ENCODE measurements at places on chromosomes 4 and X. TPM values are rescaled to one million over a fixed set of nuclear protein-coding genes. Genes with fewer than 3 reads are reported as not detected.

GRCh38 chr4:24770032-24770584 is 25.3 kb upstream of the SOD3 start:
- DNase-seq, result peak; percentile 24
- no peak overlapping the region for H3K27ac ChIP-seq
- no peak overlapping the region for H3K4me3 ChIP-seq
- H3K36me3 ChIP-seq, result no peaks in the 10 kb centered on the region

DNA sequence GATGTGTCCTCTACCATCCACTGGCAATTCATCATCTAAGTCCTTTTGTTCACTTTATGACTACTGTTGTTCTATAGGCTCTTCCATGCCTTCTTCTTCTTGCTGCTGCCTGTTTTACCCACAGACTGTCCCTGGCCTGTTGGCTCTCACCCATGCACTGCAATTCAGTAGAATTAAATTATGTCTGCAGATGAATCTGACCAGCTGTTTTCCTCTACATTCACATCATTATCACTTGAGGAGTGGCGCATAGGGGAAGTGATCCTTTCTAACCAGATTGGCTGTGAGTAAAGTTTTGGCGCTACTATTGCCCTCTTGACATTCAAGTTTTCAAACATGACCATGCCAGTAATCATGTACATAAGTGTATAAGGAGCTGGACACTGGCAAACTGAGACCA is 91.7 kb downstream of the FRMPD4 start:
- no peak overlapping the region for H3K4me3 ChIP-seq
- no peak for DNase-seq
- no peak overlapping the region for H3K27ac ChIP-seq
- no peaks in the 10 kb centered on the region for H3K4me1 ChIP-seq
- H3K27me3 ChIP-seq, result no peaks in the 10 kb centered on the region

- H3K27ac ChIP-seq, result no peak overlapping the region
- peaks cover 98% of the 10 kb centered on the region for H3K27me3 ChIP-seq
- H3K4me1 ChIP-seq, result peaks cover 19% of the 10 kb centered on the region
These were observed 33.9 kb downstream of the CPLX1 start for GRCh38 chr4:791898-792625.

- no peaks in the 10 kb centered on the region for H3K27me3 ChIP-seq
- H3K27ac ChIP-seq, result no peak within 1 kb of the TSS
- no peaks in the 10 kb centered on the region for H3K4me1 ChIP-seq
- H3K36me3 ChIP-seq, result no peaks in the 10 kb centered on the region
- DNase-seq, result no peak
These were observed at the start of gene TCEAL5 for GRCh38 chrX:103276581-103277002. Gene TCEAL5 (minus strand): TSS chrX:103276750. CDS start chrX:103274563, 2,187 bp downstream.

DNA sequence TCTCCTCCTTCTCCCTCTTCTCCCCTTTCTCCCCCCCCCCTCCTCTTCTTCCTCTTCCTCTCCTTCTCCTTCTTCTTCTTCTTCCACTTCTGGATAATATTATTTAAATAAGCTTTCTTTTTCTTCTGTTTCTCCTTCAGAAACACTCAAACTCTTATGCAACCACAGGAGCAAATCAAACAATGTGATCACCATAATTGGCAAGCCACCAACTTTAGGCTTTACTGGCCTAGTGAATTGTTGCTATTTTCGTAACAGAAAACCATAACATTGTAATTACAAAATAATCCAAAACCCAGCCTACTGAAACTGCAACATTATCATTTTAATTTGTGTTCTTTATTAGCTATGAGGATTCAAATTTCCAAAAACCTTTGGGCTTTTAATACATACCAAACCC is 14.3 kb downstream of the DCAF8L1 start:
- no peaks in the 10 kb centered on the region for H3K27me3 ChIP-seq
- DNase-seq, result no peak
- no peaks in the 10 kb centered on the region for H3K36me3 ChIP-seq
- no peak overlapping the region for H3K4me3 ChIP-seq

The SRD5A3 gene
- total RNA-seq, result 13.2 TPM

The ZMYM3 gene
- 50.8 TPM for total RNA-seq

DNA sequence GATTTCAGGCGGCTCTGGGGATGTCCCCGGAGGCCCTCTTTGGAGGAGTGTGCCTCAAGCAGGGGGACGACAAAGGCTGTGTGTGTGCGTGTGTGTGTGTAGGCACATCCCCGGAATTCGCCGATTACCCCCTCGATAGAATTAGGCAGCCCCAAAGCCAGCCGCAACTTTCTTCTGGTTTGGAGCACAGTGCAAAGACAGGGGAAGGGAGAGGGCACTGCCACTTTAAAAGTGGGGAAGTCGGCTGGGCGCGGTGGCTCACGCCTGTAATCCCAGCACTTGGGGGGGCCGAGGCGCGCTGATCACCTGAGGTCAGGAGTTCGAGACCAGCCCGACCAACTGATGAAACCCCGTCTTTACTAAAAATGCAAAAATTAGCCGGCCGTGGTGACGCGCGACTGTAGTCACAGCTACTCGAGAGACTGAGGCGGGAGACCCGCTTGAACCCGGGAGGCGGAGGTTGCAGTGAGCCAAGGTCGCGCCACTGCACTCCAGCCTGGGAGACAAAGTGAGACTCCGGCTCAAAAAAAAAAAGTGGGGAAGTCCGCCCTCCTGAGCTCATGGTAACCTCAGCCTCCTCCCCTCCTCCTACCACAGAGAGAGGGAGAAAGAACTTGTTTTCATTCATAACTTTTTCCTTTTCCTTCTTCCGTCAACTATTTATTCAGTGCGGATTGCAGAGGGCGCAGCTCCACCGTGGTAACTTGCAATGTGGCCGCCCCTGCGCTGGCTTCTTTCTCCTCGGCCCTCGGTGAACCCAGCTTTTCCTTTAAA is 2.4 kb downstream of the SPRY1 start:
- DNase-seq, result peak; percentile 79
- peaks cover 15% of the 10 kb centered on the region for H3K36me3 ChIP-seq
- H3K27ac ChIP-seq, result peak overlapping the region; percentile 19
- H3K27me3 ChIP-seq, result no peaks in the 10 kb centered on the region
- H3K4me3 ChIP-seq, result peak overlapping the region; percentile 75

DNA sequence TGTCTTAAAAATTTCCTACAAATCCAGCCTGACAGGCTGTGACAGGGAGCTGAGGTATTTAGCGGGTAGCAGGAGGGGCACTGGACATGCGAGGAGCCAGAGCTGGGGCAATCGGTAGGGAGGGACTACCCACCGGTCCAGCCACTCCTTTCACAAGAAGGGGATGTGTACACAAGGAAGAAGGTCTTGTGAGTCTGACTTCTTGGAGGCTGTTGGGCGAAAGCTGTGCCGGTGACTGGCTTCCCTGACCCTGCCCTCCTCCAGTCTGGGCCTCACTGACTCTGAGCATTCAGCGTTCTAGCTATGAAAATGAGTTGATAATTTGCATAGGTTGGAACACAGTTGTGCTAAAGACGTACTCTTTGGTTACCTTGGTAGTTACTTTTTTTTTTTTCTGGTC is 12.7 kb upstream of the CXCL8 start:
- no peaks in the 10 kb centered on the region for H3K36me3 ChIP-seq
- H3K27me3 ChIP-seq, result no peaks in the 10 kb centered on the region
- no peaks in the 10 kb centered on the region for H3K4me1 ChIP-seq
- DNase-seq, result no peak
- H3K4me3 ChIP-seq, result no peak overlapping the region

DNA sequence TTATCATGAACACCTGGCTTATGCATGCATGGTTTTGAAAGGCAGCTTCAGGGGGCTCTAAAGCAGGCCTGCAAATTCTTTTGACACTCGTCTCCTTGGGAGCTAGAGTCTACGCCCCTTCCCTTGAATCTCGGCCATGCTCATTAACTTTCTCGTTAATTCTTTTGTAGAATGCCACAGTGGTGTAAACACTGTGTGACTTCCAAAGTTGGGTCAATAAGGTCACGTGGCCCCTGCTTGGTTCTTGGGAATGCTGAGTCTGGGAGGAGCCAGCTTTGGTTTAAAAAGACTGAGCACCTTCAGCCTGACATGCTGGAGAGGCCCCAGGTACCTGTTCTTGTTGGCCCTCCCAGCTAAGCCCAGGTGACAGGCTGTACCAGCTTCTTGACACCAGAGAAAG is 228.4 kb downstream of the DHRSX start:
- peak overlapping the region; percentile 92 for H3K27ac ChIP-seq
- peak; percentile 89 for DNase-seq
- peak overlapping the region; percentile 17 for H3K4me3 ChIP-seq

DNA sequence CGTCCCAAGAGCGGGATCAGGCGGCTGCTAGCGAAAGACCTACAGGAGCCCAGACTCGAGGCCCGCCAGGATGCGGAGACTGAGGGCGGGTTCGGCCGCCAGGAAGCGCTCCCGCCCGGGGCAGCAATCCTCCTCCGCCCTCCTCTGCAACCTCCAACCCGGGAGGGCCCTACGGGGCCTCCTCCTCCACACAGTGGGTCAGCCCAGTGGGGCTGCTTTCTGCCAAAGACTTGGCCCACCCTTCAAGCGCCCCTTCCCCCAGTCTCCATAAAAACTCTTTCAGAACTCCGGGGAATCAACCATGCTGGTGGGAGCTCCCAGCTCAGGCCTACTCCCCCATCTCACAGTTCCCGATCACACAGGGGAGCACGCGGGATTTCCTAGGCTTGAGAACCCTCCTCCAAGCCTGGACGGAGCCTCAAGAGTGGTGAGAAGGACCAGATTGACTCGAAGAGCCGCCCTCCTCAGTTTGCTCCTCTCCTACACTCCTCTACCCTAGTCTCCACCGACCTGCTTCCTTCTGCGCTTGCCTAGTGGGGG is 77.5 kb downstream of the RLIM start:
- no peaks in the 10 kb centered on the region for H3K4me1 ChIP-seq
- peak overlapping the region; percentile 47 for H3K4me3 ChIP-seq
- no peaks in the 10 kb centered on the region for H3K36me3 ChIP-seq
- DNase-seq, result no peak
- H3K27me3 ChIP-seq, result peaks cover 7% of the 10 kb centered on the region

Measured in neural progenitor cell (in vitro differentiated cells).